ENCODE measurements at places on chromosomes 13 and 19.

DNA sequence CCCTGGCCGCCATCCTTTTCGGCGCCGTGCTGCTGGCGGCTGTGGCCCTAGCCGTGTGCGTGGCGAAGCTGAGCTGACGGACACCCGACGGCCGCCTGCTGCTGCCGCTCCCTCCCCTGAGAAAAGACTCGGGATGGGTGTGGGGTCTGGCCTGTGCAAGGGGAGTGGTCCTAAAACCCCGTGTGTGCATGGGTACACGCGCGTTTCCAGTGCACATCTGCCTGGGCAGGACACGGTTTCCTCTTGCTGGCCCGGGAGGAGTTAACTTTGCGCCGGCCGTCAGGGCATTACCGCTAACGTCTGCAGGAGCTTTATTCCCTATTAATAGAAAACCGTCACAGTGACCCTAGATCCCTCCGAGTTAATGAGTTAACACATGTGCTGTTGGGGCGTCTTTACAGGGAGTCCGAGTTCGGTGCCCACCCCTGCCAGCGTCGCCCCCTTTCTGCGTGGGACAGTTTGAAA lies 1.3 kb downstream of the RGS9BP start:
- no peak for DNase-seq

DNA sequence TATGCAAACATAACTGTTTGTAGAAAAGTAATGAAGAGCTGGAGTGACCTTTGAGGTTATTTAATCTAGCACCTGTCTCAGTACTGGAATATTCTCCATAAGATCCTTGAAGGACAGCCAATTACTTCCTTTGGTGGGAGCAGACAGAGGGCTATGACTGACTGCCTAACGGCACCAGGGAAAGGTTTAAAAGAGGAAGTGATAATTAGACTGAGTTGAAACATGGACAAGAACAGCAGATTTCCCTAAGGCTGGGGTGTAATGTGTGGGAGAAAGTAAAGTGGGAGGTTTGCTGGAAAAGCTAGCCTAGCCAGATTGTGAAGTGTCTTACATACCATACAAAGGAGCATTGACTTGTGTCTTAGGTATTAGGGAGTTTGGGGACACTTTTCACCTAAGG lies 191.3 kb upstream of the PCDH9 start:
- DNase-seq = no peak

DNA sequence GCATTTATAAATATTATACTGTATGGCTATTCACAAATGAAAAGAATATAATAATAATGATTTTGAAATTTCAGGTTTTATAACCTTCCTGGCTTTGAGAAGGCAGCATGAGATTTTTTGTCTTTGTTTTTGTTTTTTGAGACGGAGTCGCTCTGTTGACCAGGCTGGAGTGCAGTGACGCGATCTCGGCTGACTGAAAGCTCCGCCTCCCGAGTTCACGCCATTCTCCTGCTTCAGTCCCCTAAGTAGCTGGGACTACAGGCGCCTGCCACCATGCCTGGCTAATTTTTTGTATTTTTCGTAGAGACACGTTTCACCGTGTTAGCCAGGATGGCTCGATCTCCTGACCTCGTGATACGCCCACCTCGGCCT lies 64.1 kb downstream of the ZNF429 start:
- no peak for DNase-seq

DNA sequence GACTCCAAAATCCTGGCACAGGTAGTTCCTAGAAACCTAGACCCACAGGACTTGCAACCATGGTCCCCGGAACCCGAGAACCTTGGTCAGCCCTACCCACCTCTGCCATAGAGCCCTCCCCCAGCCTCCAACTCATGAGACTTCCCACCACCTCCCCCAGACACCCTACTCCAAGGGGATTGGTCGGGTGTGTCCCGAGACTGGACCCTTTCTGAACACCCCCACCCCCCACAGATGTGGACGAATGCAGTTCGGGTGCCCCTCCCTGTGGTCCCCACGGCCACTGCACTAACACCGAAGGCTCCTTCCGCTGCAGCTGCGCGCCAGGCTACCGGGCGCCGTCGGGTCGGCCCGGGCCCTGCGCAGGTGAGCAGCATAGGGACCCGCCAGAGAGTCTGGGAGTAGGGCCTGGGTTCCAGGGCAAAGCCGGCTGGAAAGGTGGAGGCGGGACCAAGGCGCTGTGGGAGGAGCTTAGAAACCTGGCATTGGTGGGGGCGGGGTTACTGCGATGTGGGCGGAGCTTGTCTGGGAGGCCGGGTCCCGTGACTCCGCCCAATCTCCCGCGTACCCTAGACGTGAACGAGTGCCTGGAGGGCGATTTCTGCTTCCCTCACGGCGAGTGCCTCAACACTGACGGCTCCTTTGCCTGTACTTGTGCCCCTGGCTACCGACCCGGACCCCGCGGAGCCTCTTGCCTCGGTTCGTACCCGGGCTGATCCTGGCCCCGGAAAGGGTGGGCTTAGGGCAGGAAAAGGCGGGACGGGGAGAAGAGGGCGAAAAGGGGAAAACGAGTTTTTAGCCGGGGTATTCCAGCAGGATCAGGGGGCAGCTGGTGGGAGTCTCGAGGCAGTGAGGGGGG lies 11.9 kb downstream of the LTBP4 start:
- DNase-seq = peak; percentile 77

- no peak for DNase-seq
These were observed 204.9 kb upstream of the KL start for GRCh38 chr13:32811297-32811800.

DNA sequence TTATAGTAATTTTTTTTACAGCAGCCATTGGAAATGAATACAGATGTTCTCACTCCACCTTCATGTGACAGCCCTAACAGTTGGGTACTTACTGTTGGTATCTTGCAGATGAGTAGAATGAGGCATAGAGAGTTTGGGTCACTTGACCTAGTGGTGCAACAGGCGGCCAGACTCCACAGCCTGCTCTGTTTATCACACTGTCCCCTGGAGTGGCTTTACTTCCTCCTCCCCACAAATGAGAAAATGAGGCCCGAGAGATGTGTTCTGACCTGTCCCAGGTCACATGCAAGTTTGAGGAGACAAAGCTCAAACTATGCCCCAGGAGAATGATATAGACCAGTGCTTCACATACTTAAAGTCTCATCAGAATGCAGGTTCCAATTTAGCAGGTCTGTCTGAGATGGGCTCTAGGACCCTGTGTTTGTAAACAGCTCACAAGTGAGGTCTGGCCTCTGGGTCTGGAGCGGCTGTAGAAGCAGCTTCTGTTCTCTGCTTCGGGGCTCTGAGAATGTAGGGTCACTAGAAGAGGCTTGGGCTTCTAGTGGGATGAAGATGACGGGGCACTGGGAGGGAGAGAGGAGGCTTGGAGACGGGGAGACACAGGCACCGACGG lies 37.4 kb upstream of the RCBTB2 start:
- no peak for DNase-seq

GRCh38 chr13:37681281-37682032 lies 82.9 kb upstream of the POSTN start:
- DNase-seq = no peak

DNA sequence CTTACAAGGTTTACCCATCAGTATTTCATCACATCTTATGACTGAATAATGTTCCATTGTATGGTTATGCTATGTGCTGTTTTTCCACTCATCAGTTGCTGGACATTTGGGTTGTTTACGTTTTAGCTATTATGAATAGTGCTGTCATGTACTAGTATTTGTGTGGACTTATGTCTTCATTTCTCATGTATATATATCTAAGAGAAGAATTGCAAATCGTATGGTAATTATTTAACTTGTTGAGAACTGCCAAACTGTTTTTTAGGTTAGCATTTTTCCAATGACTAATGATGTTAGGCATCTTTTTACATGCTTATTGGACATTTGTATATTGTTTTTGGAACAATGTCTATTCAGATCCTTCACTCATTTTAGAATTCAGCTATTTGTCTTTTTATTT lies 368.3 kb downstream of the LMO7 start:
- no peak for DNase-seq

DNA sequence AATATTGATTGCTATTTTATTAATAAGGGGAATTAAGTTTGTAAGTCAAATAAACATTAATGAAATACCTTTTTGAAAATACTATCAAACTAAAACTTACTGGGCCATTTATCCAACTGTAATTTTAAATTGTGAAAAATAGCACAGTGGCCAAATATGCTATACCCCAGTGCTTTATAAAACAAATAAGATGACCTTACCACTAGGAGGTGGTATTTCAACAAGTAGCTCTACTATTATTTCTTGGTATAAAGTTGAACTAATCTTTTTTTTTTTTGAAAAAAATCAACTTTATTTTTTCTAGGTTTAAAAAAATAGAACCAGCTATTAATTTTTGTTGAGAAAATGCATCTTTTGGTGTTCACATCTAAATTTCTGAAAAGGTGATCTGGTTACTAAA lies 14.7 kb downstream of the LACC1 start:
- DNase-seq = no peak

GRCh38 chr13:84207509-84207908 lies 325.2 kb upstream of the SLITRK1 start:
- no peak for DNase-seq

DNA sequence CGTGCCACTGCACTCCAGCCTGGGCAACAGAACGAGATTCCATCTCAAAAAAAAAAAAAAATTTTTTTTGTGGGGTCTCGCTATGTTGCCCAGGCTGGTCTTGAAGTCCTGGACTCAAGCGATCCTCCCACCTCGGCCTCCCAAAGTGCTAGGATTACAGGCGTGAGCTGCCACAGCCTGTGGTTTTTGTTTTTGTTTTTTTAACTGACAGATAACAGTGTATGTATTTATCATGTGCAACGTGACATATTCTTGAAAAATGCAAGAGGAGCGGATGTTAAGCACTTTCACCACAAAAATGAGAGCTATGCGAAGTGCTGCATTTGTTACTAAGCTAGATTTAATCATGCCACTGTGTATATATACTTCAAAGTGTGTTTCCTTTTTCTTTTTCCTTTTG lies 49.0 kb downstream of the ARHGEF18 start:
- no peak for DNase-seq

DNA sequence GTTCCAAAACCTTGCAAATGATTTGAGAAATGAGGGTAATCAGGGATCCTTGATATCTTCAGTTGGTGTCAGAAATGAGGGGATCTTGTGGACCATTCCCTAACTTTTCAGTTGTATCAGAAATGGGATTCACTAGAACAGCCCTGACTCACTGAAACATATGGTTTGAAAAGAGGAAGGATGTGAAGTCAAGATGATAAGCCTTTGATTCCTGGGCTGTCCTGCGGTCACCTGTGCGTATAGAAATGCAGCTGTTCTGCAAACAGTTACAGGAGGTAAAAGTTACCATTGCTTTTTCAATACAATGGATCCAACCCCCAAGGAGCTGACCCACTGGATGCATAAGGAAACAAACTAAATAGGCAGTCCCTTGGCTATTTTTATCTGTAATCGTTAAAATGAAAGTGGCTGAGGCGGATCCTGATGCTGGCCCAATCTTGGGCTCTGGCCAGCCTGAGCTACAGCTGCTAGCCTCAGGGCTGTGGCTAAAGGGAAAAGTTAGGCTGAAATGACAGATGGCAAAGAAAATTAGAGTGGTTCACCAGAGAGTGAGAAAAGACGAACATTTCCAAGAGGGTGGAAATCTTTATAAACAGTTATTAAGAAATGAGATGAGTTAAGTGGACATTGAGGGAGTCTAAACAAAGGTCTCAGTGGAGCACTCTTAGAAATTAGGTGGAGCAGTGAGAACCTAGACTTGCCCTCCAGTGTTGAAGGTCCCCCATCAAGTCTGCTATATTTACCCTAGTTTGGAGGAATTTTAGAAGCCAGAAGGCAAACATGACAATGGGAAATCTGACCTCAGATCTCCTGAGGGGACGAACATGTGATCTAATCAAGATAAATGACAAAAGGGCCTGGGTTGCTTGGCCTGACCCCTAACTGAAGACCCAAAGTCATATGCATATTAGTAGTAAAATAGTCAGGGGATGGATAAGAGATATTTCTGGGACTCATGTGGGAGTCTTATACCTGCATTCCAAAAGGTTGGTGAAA lies 7.6 kb downstream of the SIGLECL1 start:
- DNase-seq = no peak

- DNase-seq = no peak
These were observed 235.5 kb downstream of the TEX29 start for GRCh38 chr13:111555903-111556302.

GRCh38 chr13:101614491-101614890 lies 162.0 kb downstream of the ITGBL1 start:
- no peak for DNase-seq

DNA sequence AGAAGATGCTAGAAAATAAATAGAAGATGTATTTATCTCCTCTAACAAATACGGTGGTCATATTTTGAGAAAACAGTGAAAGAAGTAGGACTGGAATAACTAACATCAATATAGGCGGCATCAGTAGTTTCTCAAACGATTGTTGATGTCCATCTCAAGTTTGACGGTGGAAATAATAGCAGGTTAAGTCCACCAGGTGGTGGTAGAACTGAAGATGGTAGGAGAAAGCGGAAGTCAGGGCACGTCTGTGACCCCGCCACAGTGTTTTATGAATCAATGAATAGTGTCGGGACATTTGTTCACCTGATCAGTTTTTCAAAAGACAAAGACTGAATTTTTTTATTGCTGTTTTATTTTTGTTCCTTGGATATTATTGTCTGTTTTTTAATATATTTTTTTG lies 706.4 kb upstream of the SLC10A2 start:
- DNase-seq = no peak

DNA sequence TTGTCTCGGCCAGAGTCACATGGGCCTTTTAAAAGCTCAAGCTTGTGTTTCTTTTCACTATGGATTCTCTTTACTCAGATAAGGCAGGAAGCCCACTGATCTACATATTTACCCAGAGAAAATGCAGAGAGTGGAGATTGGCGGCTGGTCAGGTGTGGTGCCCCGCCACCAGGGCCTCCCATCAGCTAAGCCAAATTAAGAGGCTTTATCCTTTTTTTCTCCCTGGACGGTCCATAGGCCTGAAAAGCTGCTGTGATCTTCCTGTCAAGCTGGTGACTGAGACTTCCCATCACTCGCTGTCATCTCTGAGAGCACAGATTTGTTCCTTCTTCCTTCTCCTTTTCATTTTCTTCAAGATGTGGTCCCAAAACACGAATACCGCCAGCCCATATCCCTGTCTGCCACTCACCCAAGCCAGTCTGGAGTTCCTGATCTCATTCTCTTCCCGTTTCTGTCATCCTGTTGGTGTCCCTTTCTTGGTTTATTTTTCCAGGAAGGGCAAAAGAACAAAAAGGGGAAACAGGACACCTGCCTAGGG lies 1.9 kb downstream of the SAFB start:
- no peak for DNase-seq

DNA sequence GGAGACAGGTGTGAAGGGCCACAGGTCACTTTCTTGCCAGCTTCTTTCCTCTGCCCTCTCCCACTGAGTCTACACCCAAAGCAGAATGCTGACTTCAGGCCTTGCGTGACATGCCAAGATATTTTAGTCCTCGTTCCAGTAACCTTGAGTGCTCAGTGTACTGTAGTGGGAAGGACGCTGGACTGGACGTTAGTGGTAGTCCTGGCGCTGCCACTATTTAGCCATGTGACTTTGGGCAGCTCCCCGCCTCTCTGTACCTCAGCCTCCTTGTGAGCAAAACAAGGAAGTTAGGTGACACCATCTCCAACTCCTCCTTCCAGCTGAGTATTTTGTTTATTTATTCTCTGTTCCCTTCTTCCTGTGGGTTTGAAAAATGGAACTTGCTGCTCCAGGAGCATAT lies 86.1 kb downstream of the FRY start:
- no peak for DNase-seq

GRCh38 chr13:44425041-44425814 lies 51.6 kb downstream of the SERP2 start:
- no peak for DNase-seq
